ENCODE measurements at places on chromosomes 6 and 20.

- DNase-seq, result no peak
These were observed 102.0 kb downstream of the PSMB1 start for GRCh38 chr6:170450916-170451761.

- DNase-seq, result no peak
These were observed 70.9 kb upstream of the PLEKHG1 start for GRCh38 chr6:150528648-150529285.

DNA sequence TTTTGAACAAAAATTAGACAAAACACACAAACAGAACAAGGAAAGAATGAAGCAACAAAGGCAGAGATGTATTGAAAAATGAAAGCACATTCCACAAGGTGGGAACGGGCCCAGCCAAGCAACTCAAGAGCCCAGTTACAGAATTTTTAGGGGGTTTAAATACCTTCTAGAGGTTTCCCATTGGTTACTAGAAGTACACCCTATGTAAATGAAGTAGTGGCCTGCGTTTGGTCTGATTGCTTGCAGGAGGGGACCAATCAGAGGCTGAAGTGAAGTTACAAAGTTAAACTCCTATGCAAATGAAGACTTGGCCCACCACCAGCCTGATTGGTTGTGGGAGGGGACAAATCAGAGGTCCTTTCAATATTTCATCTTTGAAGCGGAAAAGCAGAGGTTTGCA, 593.7 kb upstream of the MMS22L start:
- no peak for DNase-seq

DNA sequence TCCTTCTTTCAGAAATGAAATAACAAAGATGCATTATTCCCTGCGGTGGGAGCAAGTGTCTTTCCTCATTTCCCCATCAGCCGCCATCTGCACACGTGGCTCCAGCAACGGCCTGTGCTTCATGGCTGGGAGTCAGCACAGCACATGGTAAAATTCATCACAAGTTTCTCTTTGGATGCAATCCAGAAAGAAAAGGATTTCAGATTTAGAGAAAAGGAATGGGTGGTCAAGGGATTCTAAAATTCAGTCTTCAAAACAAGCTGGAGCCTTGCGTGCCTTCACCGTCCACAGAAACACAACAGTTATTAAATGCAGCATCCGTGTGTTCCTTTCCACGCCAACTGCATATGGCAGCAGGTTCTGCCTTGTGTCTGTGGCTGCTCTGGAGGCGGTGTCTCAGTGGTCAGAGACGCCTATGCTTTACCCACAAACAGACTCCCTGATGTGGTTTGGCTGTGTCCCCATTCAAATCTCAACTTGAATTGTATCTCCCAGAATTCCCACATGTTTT, 107.6 kb downstream of the THBS2 start:
- no peak for DNase-seq

DNA sequence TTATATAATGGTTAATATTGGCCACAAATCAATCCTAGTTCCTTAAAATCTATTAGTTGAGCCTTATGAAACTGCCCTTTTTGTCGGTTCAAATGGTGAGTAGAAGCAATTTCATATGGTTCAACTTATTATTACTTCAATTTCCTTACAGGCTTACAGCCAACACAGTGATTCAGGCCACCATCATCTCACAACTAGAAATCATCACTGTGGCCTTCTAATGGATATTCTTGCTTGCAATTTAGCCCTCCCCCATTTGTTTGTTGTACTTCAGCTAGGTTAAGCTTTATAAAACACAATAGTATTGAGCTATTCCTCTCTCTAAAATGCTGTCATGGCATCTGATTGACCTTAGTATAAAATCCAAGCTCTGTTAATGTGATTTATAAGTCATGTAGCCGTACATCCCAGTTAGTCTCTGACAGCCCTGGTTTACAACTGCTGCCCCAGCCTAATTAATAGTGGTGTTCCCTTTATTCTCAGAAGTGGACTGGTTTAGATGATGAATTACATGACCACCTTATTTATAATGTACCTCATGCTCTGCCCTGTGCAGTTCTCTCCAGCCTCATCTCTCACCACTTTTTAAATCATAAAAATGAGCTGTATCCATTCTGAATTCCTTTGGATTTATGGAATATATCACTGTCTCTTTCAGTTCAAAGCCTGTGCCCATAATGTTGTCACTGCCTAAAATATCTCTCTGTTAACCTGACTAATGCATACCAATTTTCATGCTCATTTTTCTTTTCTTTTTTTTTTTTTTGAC, 36.7 kb downstream of the LAMA2 start:
- DNase-seq, result no peak

Data from activated T-cell treated with anti-CD3 and anti-CD28 coated beads, Interleukin-2, amount 50 U/mL, for 4 hours (primary cell).